ENCODE measurements at places on chromosomes 7 and 10.

DNA sequence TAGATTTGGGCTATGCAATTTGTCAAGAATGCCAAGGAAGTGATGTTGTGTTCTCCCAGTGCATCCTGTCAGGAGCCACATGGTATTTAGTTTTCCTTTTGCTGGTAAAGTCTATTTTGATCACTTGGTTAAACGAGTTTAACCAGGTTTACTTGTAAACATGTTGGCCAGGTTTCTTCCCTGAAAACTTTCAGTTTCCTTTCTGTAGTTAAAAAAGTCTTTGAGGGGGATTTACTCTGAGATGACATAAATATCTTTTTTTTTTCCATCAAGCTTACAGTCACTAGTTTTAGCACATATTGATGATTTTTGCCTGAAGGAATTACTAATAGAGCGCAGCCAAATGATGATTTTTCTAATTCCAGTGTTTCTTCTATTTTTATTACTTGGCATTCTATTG lies 320.5 kb downstream of the PHF14 start:
- DNase-seq, result no peak

DNA sequence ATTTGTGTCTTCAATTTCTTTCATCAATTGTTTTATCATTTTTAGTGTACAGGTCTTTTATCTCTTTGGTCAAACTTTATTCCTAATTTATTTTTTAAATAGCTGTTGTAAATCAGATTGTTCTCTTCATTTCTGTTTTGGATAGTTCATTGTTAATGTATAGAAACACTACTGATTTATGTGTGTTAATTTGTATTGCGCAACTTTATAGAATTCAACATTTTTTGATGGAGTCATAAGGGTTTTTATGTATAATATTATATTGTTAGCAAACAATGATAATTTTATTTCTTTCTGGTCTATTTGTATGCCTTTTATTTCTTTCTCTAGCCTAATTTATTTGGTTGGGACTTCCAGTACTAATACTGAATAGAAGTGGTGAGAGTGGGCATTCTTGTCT lies 181.2 kb downstream of the CCDC7 start:
- no peak for DNase-seq

GRCh38 chr7:27603813-27604212 lies 58.9 kb downstream of the HIBADH start:
- no peak for DNase-seq

DNA sequence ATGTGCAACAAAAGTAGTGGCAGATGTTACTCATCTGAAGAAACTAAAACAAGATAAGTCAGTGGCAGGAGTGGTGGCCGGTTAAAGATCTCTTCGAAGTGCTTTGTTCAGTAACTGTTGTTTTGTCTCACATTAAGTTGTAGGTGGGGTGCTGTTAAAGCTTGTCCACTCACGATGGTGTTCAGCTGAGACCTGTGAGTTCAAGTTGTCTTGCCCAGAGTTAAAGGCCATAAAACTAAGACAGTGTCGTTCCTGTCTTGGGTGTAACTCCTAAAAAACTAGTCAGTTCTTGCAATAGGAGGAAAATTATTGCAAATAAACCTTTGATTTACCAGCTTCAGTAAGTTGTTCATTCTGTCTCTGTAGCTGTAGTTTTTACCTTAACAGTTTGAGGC lies 857 bp upstream of the FOXP2 start:
- DNase-seq, result no peak

GRCh38 chr7:74637745-74638144 lies 19.8 kb upstream of the GTF2I start:
- no peak for DNase-seq

- no peak for DNase-seq
Measured at GRCh38 chr10:22315455-22316285, 518 bp upstream of the COMMD3 start.

GRCh38 chr10:61735882-61736281 lies 73.2 kb downstream of the CABCOCO1 start:
- DNase-seq, result no peak

GRCh38 chr10:29142516-29143314 lies 146.2 kb upstream of the LYZL1 start:
- no peak for DNase-seq

DNA sequence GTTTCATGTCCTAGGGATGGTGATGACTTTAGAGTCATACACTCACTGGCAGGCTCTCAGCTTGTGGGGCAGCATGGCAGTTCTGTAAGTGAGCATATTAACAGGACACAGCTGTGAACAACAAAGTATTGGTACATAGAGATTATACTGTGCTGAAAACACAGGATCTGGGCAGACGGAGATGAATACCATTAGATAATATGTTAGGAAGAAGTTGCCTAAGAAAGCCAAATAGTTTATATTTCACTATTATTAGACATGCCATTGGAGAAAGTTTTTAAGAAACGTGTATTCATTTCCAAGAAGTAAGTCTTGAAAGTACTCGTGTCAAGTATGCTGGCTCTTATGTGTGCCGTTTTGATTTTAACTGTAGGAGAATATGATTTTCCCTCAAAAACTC lies 274.5 kb downstream of the INHBA start:
- no peak for DNase-seq

GRCh38 chr7:112765105-112765504 lies 25.1 kb downstream of the TMEM168 start:
- DNase-seq, result no peak

DNA sequence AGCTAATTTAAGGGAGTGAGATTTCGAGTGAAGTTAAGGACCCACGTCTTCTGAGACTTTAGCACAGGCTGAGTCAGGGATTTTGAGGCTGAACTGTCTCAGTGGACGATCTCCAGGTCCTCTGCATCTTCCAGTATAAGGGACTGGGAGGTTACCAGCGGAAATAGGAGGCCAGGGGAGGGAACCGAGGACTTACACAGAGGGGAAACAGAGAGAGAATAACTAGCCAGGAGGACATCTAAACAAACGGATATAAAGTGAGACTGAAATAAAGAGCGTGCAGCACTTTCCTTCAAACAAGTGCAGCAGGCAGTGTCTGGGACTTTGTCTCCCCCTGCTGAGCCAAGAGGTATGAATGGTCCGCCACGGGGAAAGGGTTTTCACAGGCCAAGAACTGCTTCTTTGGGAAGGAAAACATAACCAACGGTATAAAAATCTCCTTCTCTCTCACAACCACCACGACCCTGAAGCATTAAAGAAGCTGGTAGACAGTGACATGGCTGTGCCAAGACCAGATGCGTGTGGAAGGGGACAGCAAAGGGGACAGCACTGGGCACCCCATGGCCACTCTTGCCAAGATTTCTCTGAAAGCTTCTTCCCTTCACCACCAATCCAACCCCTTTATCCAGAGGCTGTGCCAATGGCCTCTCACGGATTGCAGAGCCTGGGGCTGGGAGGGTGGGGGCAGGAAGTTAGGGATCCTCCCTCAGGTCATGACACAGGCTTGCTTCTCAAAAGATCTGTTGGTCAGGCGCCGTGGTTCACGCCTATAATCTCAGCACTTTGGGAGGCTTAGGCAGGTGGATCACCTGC lies 72.0 kb downstream of the SLC37A3 start:
- DNase-seq, result peak; percentile 82

DNA sequence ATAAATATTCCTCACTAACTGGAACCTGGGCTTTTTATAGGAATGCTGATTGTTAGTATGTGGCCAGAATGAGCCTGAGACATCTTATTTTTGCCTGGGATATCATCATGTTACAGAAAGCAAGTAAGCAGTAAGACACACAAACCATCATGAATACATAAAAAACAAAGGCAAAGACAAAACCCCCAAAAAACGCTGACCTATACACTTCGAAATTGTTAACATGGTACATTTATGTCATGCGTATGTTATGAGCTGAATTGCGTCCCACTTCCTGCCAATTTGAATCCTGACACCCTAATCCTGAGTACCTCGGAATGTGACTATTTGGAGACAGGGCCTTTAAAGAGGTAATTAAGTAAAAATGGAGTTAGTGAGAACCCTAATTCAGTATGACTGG lies 12.3 kb upstream of the NRF1 start:
- DNase-seq, result no peak

GRCh38 chr10:67492317-67493019 lies 203.5 kb downstream of the CTNNA3 start:
- no peak for DNase-seq

- DNase-seq, result no peak
Measured at GRCh38 chr10:44814929-44815328, 96.2 kb upstream of the TMEM72 start.

- no peak for DNase-seq
Measured at GRCh38 chr10:49362596-49363260, 33.2 kb downstream of the DRGX start.

DNA sequence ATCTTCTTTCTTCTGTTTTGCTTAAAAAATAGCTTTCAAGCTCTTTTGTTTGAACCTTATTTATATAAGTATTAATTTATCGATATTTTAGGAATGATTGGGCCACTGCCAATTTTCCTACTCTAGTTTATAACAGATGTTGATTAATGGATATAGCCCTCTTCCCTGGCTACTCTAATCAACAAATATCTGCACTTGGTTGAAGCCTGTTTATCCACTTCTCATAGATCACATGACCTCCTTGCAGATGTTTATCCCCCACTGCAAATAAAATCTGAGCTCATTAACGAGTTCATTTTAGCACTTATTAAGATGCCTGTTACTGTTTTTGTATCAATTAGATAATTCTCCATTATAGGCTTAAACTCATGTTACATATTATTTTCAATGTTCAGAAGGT lies 715.3 kb downstream of the CNTNAP2 start:
- DNase-seq, result no peak

DNA sequence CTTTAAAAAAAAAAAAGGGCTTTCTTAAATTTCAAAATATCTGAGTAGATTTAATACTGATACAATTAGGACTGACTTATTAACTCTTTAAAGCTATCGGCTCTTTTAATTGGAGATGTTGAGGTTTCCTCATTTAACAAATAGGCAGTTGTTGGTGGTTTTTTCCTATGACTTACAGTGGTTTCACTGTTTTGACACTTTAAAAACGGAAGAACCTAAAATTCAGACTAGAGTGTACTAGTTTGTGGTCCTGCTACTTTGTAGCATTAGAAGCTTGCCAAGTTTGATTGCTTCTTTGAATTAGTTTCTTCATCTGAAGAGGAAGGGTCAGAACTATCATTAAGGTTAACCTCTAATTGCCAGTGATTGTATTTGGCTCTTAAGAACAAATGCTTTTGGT lies 27.7 kb downstream of the CUL1 start:
- no peak for DNase-seq

- no peak for DNase-seq
Measured at GRCh38 chr7:30971840-30972563, 8.2 kb downstream of the GHRHR start.

GRCh38 chr7:156034397-156034796 lies 222.1 kb upstream of the SHH start:
- DNase-seq, result no peak

GRCh38 chr7:22447008-22447407 lies 53.0 kb downstream of the STEAP1B start:
- no peak for DNase-seq

GRCh38 chr7:70392877-70393435 lies 739.0 kb upstream of the GALNT17 start:
- no peak for DNase-seq

- DNase-seq, result peak; percentile 13
Measured at GRCh38 chr10:131943021-131943814, 38.5 kb downstream of the BNIP3 start.

GRCh38 chr7:19619122-19619521 lies 89.7 kb downstream of the POLR1F start:
- DNase-seq, result no peak

DNA sequence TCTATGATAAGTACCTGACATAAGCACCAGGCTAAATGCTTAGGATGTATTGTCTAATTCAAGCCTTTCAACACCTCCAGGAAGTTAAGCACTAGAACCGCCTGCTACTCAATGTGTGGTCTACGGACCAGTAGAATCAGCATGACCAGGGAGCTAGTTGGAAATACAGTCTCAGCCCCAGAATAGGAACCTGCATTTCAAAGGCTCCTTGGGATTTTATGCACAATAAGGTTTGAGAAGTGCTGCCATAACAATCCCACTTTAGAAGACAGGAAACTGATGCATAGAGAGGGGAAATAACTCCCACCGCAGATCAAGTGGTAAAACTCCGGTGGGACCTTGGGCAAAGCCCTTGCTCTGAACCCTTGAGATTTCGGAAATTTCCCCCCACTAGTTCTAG lies 8.8 kb upstream of the DUSP5 start:
- no peak for DNase-seq

GRCh38 chr7:30162622-30163124 lies 27.9 kb downstream of the MTURN start:
- no peak for DNase-seq

DNA sequence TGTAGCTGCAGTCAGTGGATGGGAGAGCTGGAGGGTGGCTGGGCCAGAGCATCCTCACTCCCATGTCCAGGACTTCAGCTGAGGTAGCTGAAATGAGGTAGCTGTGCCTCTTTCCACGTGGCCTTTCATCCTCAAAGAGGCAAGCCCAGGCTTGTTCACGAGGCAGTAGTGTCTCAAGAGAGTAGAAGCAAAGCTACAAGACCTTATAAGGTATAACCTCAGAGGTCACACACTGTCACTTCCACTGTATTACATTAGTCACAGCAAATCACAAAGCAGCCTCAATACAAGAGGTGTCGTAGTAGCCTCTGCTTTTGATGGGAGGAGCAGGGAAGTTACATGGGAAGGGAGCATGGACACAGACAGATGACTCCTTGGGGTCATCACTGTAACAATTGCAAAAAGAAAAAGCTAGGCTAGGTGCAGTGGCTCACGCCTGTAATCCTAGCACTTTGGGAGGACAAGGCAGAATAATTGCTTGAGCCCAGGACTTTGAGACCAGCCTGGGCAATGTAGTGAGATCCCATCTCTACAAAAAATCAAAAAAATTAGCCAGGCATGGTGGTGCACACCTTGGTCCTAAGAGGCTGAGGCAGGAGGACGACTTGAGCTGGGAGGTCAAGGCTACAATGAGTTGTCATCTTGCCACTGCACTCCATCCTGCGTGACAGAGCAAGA lies 97.5 kb downstream of the SKIDA1 start:
- no peak for DNase-seq

Measured in femur (tissue), 1 donor.